ENCODE measurements at places on chromosomes 1 and 21.

DNA sequence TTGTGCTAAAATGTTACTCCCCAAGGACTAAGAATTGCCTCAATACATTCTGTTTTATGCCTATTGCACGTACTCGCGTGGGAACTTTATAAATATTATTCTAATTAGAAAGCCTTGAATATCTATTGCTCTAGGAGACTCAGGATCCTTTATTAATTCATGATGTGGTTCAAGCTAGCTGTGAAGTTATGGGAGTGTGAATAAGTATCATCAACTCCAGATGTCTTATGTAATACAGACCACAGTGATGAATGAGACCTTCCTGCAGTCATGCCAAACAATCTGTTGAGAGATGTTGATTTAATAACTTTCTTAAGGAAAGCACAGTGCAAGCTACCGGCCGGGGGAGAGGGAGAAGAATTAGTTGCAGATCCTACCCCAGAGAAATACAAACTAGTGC, 519.2 kb upstream of the ZP4 start:
- DNase-seq = no peak

DNA sequence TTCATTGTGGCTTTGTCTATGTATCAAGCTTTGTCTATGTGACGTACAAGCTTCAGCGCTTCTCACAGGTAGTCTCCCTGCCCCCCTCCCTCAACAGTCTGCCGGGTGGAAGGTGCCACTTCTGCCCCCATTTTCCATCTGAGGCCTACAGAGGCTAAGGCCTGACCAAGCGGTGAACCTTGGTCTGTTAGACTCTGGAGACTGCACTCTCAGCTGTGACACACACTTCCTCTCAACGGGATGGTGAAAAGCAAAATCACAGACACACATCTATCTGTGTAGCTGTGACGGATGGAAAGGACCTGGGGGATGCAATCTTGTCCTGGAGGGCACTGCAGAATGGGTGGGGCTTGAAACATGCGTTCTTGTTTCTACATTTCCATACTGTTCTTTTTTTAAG, 152.9 kb upstream of the EDN2 start:
- no peak for DNase-seq

- DNase-seq = no peak
Observed at GRCh38 chr1:1357871-1358432, 403 bp downstream of the MXRA8 start.

GRCh38 chr1:172004671-172005070, 163.4 kb downstream of the DNM3 start:
- no peak for DNase-seq

- no peak for DNase-seq
Observed at GRCh38 chr1:181134543-181135436, 46.3 kb downstream of the IER5 start.

All from left kidney (tissue), 8 donors.